Naive thymus-derived CD4-positive, alpha-beta T cell (primary cell): ENCODE measurements at places on chromosomes 6 and 20. TPM values are rescaled to one million over a fixed set of nuclear protein-coding genes. Genes with fewer than 3 reads are reported as not detected.

Gene SLC25A27
- total RNA-seq, result 5.7 TPM

Gene PARD6B
- 10.8 TPM for total RNA-seq

GRCh38 chr20:32497589-32498224, 87.4 kb downstream of the NOL4L start:
- peaks cover 27% of the 10 kb centered on the region for H3K36me3 ChIP-seq
- H3K4me1 ChIP-seq, result no peaks in the 10 kb centered on the region
- no peak overlapping the region for H3K4me3 ChIP-seq
- H3K27ac ChIP-seq, result peak overlapping the region; percentile 50

- DNase-seq, result no peak
- H3K27me3 ChIP-seq, result no peaks in the 10 kb centered on the region
- no peak overlapping the region for H3K27ac ChIP-seq
- H3K4me1 ChIP-seq, result no peaks in the 10 kb centered on the region
- no peak overlapping the region for H3K4me3 ChIP-seq
Measured at GRCh38 chr6:72640615-72640930, 18.7 kb downstream of the KCNQ5 start.

DNA sequence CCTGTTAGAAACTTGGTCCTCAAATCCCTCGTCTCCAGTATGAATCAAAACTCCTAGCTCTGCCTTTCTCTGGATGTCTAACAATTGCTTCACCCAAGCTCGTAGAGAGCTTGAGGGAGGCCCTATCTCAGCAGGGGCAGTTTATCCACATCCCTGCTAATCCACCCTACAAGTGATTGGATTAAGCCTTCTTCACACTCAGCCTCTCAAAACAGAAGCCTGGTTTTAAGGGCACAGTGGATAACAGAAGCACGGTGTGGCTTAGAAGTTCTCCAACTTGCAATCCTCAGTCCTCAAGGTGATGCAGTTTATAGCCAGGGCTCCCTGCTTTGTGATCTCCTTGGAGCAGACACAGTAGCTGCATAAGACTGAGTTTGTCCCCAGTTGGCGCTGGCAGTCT, 383.9 kb downstream of the KIF16B start:
- H3K36me3 ChIP-seq, result no peaks in the 10 kb centered on the region
- no peaks in the 10 kb centered on the region for H3K4me1 ChIP-seq
- no peak for DNase-seq
- H3K27me3 ChIP-seq, result no peaks in the 10 kb centered on the region
